ENCODE measurements at places on chromosomes 4 and X.
A peak's percentile ranks its signal among the peaks of the same experiment; 100 is the strongest.

DNA sequence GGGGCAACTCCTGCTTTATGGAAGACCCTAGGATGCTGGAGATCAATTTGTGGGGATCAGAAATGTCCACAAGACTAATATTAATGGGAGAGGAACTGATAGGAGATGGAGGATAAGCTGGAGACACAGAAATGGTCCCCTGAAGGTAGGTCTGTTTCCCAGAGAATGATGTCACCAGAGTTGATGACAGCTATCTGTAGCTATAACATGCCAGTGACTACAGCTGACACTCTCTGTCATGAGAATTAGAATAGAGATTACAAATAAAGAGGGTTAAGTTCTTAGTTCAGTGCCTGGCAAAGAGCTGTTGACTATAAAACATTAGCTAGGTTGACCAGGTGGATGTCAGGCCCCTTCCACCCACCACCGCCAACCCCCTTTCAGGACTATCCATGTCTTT is 9.3 kb downstream of the BST1 start:
- no peak for DNase-seq

GRCh38 chr4:53744446-53745160 is 153.3 kb upstream of the LNX1 start:
- no peak for DNase-seq

- DNase-seq = peak; percentile 94
Measured at GRCh38 chr4:121594796-121595526, 101.8 kb downstream of the ANXA5 start.

GRCh38 chr4:119765951-119766350 is 137.3 kb upstream of the PDE5A start:
- no peak for DNase-seq

DNA sequence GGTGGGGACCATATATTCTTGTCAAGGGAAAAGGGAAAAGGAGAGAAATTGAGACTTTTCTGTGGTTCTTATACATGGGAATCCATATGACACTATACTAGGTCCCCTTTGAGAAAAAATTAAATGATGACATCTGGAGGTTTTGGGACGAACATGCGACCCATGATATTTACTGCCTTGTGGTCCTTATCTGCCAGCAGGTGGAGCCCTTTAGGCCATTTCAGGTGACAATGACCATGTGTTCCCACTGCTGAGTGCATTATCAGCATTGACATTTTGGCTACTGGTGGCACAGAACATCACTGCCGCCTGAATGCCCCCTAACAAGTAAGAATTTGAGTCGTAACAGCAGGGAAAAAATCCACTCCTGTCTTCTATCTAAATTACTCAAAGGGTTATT is 843.4 kb downstream of the FSTL5 start:
- peak; percentile 1 for DNase-seq

DNA sequence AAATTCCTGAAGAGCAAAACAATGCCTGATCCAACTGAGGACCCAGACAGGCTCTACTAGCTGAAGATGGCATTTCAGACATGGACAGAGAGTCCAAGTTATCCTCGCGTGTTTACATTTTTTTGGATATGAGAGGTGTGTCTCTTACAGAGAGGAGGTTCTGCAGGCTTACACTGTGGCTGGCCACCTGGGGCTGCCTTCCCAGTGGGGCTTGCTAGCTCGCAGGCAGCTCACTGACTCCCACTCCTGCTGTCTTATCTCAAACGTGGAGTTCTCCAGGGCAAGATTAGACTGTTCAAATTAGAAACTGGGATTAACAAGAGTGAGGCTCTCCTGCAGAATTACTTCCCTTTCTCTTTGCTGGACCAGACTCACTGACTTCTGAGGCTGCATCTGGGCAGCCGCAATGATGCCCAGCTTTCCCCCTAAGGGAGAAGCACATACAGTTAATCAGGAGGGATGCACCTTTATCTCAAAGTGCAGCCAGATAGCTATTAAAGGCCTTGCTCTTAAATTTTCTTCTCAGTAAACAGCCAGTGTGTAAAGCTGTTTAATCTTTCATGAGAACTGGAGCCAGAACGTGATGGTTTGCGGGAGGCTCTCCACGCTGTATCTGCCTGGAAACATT is 123.0 kb downstream of the ENPP6 start:
- no peak for DNase-seq

GRCh38 chrX:37854748-37855147 is 7.4 kb upstream of the DYNLT3 start:
- DNase-seq = no peak

- DNase-seq = no peak
Measured at GRCh38 chr4:165330666-165331065, 3.2 kb downstream of the MSMO1 start.

- peak; percentile 92 for DNase-seq
Measured at GRCh38 chr4:169115897-169116254, 105.8 kb upstream of the CBR4 start.

GRCh38 chrX:133987188-133987587 is 1.8 kb upstream of the GPC3 start:
- DNase-seq = no peak

DNA sequence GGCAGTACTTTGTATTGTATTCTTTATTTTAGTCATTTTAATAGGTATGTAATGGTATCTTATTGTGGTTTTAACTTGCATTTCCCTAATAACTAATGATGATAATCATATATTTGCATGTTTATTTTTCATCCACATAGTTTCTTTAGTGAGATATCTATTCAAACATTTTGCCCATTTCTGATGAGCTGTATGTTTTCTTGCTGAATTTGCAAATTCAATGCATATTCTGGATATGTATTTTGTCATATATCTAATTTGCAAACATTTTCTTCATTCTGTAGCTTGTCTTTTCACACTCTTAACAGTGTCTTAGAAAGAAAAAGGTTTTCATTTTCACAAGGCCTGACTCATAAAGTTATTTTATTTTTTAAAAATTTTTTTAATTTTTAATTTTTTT is 372.1 kb downstream of the ZNF674 start:
- no peak for DNase-seq

- no peak for DNase-seq
Measured at GRCh38 chr4:173763389-173763788, 233.4 kb upstream of the HAND2 start.

- no peak for DNase-seq
Measured at GRCh38 chr4:67437974-67438713, 107.2 kb downstream of the CENPC start.

DNA sequence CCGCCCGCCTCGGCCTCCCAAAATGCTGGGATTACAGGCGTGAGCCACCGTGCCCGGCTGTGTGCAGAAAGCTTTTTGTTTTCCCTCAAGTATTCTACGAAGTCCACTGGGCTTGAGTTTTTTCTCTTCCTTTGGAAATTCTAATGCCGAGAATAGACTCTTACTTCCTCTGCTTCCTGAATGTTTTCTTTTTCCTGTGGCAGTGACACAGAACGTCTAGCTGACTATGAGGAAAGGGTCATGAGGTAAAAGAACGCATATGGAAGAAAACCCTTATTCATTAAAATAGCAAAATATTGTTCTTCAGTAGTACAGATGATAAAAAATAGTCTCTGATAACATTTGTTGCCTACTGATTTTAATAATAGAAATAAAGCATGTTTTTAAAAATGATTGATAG is 4.9 kb upstream of the SLC25A4 start:
- no peak for DNase-seq

GRCh38 chr4:15568821-15569220 is 86.3 kb downstream of the FBXL5 start:
- DNase-seq = no peak

GRCh38 chr4:36399762-36400353 is 118.4 kb downstream of the DTHD1 start:
- peak; percentile 28 for DNase-seq

DNA sequence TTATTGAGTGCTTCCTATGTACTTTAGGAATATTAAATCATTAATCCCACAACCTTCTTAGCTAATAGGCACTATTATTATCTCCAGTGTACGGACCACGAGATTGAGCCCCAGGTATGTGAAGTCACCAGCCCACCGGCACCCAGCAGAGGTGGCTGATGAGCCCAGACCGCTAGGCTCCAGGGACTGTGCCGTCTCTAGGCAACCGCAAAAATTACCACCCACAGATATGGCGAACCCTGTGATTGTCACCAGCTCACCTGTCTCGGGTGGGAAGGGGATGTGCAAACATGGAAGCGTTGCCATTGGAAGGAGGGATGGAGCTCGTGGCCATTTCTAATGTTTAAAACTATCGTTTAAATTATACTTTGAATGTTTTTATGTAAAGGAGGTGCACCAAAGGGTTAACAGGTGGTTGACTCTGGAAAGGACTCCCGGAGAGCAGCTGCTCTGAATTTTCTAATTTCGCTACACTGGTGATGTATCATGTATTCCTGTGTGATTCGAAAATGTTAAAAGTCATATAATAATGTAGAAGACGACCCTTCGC is 21.0 kb upstream of the JAKMIP1 start:
- no peak for DNase-seq

DNA sequence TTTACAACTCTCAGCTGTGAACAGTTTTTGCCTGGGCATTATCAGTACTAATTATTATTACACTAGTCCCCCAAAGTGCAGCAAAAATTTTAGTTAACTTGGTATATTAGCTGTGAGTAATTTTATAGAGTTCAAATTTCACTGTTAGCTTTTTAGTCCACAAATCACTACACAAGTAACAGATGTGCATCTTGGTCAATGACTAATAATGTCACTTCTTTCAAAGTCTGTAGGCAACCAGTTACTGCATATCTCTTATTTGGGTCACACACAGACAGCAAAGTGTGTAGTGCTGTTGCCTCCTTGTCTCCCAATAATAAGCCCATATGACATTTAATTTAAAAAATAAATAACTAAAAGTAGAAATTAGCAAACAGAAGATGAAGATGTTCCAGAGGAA is 159.9 kb downstream of the SCFD2 start:
- DNase-seq = no peak

DNA sequence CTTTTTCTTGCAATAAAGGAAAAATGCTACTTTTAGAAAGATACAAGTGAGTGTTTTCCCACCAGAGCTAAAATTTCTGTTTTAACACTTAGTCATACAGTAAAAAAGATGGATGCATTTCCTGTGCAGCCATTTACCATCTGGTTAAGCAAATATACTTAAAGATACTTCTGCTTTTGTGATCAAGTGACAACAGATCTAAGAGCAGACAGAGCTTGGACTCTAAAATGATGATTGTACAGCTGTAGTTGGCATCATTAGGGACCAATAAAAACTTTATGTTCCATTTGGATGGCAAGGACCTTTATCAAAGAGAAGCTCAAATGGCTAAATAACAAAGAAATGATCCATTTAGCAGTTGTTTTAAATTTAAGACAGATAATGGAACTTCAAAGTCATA is 270.8 kb downstream of the FSTL5 start:
- DNase-seq = no peak

DNA sequence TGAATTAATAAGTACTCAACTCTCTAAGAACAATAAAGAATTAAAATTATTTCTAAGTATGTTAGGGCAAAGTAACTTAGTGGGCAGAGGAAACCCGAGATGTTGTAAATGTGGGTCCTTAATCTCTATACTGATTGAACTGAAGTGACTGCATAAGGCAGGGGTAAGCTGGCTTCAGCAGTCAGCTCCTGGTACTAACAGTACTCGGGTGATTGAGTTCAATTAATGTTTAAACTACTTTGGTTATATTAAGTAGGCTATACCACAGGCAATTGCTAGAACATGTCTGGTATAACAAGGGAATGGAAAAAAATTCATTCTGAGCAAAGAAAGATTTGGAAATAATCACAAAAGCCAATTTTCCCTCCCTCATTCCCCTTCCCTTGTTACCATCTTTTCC is 90.7 kb downstream of the LNX1 start:
- peak; percentile 33 for DNase-seq

- no peak for DNase-seq
Measured at GRCh38 chr4:152243896-152244595, 291.8 kb downstream of the FBXW7 start.

GRCh38 chr4:75781305-75781704 is 56.9 kb downstream of the USO1 start:
- no peak for DNase-seq

- DNase-seq = peak; percentile 17
Measured at GRCh38 chr4:163048447-163048846, 118.2 kb downstream of the NAF1 start.

DNA sequence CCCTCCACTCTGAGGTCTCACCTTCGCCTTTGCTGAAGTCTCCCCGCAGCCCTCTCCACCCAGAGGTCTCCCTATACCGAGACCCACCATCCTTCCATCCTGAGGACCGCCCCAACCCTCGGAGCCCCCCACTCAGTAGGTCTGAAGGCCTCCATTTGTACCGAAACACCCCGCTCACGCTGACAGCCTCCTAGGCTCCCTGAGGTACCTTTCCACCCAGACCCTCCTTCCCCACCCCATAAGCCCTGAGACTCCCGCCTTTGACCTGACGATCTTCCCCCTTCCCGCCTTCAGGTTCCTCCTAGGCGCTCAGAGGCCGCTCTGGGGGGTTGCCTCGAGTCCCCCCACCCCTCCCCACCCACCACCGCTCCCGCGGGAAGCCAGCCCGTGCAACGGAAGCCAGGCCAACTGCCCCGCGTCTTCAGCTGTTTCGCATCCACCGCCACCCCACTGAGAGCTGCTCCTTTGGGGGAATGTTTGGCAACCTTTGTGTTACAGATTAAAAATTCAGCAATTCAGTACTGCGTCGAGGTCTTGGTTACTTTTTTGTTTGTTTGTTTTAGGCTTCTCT is 5.0 kb downstream of the SOD3 start:
- no peak for DNase-seq

GRCh38 chr4:48490680-48491513 is 845 bp downstream of the ZAR1 start:
- no peak for DNase-seq

- no peak for DNase-seq
Measured at GRCh38 chr4:55941881-55942396, 6.8 kb upstream of the CEP135 start.

- no peak for DNase-seq
Measured at GRCh38 chr4:169791062-169791461, 33.3 kb upstream of the HPF1 start.

DNA sequence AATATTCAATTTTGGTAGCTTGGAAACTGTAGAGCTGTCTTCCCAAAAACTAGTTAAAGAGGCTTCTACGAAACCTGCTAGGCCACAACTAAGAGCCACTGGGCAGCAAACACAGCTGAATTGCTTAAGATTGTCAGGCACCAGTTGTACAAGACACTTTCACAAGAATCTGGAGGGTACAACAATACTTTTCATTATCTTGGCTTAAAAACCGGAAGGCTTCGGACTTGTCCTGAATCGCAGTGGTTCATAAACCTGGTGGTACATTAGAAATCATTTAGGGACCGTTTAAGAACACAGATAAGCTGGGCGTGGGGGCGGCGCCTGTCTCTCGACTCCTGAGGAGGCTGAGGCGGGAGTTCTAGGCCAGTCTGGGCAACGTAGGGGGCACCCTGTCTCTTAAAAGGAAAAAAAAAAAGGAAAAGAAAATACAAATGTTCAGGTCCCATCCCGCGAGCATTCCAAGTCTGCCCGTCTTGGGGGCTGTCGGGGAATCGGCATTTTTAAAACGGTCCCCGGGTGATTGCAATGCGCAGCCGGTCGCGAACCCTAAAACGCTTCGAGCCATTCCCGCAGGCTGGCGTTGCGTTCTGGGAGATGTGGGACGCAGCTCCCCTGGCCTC is 763 bp downstream of the PYURF start:
- DNase-seq = peak; percentile 10

- DNase-seq = no peak
Measured at GRCh38 chr4:155612074-155612473, 54.6 kb upstream of the GUCY1A1 start.

- no peak for DNase-seq
Measured at GRCh38 chr4:142974328-142974727, 128.2 kb upstream of the INPP4B start.

GRCh38 chr4:109015413-109015810 is 252.6 kb upstream of the ETNPPL start:
- peak; percentile 16 for DNase-seq
